Cortex of kidney (tissue), 1 donor: ENCODE measurements at places on chromosomes 7 and 10.

- no peak for DNase-seq
These were observed 56.0 kb upstream of the BTRC start for GRCh38 chr10:101297901-101298486.

DNA sequence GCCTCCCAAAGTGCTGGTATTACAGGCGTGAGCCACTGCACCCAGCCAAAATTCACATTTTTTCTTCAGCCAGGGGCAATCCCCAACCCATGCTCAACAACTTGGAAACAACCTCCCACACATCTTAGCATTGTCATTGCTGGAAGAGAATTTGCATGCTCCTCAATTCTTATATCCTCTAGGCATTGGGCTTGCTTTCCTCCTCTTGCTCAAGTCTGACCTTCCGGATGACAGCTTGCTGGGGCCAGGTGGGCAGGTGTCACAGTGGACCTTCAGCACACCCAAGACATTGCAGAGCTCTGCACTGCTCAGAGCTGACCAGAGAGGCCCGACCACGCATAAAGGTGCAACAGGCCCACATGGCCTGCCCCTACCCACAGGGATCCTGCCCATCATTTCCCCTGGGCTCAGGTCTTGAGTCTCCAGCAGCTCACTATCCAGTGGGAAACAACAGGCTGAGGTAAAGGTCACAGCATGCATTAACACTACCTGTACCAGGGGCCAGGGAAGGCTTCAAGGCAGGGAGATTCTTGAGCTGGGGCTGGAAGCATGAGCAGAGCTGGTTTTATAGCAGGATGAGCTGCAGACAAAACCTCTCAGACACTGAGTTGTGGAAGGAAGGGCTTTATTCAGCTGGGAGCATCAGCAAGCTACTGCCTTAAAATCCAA is 6.8 kb upstream of the GPR15LG start:
- DNase-seq = no peak

- DNase-seq = no peak
These were observed 83.5 kb upstream of the CUX1 start for GRCh38 chr7:101733713-101734475.

GRCh38 chr10:89091496-89091895 is 100.9 kb downstream of the FAS start:
- DNase-seq = no peak

DNA sequence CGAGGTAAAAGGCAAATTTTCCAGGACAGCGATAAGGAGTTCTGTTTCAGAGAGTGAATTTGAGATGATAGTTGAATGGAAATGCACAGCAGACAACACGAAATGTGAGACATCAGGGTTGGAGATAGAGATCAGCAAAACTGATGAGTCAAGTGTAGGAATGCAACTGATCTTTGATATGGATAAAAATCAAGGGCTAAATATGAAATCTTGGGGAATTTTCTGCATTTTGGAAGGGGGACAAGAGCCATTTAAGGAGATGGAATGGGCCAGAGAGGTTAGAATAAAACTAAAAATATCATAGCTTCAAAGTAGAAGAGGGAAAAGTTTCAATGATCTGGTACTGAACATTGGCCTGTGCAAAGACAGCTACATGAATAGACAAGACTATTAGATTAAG is 11.5 kb downstream of the CISD1 start:
- no peak for DNase-seq

GRCh38 chr7:39304178-39304577 is 262.0 kb upstream of the YAE1 start:
- DNase-seq = no peak

- DNase-seq = no peak
These were observed 12.9 kb downstream of the AGK start for GRCh38 chr7:141563956-141564623.

- no peak for DNase-seq
These were observed 252.0 kb downstream of the ELMO1 start for GRCh38 chr7:37196676-37197075.

GRCh38 chr7:29457141-29457561 is 106.5 kb upstream of the PRR15 start:
- no peak for DNase-seq

DNA sequence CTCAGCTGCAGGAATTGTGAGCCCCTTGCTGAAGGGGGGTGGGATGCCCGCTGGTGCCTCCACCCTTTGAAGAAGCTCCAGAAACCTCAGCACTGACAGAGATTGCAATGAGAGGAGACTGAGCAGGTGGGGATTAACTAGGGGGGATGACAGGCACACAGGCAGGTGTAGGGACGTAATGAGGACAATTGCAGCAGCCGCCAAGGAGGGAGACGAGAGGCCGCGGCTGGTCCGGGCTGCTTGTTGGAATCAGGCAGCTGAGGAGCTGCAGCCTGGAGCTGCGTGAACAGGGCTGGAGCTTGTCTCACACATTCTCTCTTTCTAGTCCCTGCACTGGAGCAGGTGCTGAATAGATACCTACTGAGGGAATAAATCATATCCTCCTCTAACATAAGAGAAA is 122.0 kb upstream of the TCERG1L start:
- DNase-seq = no peak

DNA sequence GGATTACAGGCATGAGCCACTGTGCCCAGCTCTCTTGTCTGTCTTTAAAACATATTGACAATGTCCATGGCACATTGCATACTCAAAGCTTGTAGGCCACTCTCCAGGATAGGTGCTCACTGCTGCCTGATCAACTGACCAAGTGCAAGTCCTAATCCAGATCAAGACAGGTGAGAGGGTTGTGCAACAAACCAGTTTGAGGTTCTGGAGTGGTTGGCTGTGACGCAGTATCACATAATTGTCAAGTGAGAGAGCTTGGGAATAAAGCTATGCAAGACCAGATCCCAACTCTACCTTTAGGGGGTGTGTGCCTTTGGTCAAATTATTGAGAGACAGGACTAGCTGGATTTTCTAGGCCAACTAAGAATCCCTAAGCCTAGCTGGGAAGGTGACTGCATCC is 43.0 kb upstream of the OPN4 start:
- DNase-seq = no peak

- no peak for DNase-seq
These were observed 26.5 kb downstream of the DGKB start for GRCh38 chr7:14875941-14876587.

GRCh38 chr10:95246582-95247051 is 44.2 kb downstream of the PDLIM1 start:
- no peak for DNase-seq

DNA sequence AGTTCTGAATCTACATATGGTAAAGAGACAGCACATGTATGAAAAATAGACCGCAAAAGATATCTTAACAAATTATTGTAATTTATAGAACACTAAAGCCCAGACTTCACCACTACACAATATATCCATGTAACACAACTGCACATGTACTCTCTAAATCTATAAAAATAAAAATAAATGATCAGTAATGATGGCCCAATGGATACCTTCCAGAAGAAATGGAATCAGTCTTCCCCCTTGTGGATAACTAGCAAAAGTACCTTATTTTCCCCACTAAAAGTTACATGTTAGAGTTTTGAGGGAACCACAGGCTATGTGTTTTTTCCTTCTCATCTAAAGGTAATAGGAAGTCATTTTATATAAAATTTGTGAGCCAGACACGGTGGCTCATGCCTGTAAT is 25.7 kb downstream of the C7orf25 start:
- DNase-seq = no peak

DNA sequence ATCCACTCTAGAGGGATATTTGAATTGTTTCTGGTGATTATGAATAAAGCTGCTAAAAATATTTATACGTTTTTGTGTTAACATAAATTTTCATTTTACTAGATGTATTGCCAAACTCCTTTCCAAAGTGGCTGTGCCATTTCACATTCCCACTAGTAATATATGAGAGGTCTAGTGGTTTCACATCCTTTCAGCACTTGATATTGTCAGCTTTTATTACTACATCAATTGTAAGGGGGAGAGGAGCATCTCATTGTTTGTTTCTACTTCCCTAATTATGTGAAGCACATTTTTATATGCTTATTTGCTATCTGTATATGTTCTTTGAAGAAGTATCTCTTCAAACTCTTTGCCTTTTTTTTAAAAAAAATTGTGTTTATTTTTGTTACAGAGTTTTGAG is 184.5 kb downstream of the ADK start:
- DNase-seq = no peak

- DNase-seq = no peak
These were observed 162.9 kb downstream of the ARL5B start for GRCh38 chr10:18822156-18822555.

GRCh38 chr10:101797403-101798059 is 14.3 kb upstream of the NPM3 start:
- DNase-seq = no peak

DNA sequence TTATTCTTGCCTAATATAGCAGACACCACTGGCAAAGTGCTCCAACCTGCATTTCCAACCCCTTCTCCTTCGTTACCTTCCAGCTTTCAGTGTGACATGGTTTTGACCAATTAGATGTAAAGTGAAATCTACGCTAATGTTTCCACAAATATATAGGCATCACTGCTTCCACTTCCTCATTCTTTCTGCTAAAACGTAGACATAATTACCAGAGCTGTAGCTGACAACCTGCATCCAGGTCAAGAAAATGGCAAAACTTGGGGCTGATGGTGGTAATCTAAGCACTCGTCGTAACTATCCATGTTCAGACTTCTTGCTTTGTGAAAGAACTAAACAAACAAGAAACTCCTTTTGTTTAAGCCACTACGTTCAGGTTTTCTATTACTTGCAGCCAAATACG is 41.8 kb upstream of the COL1A2 start:
- DNase-seq = no peak

- no peak for DNase-seq
These were observed 75.2 kb downstream of the CDH23 start for GRCh38 chr10:71471957-71472365.

- DNase-seq = no peak
These were observed 74.2 kb downstream of the ZRANB1 start for GRCh38 chr10:125016123-125016522.

- no peak for DNase-seq
These were observed 327.4 kb downstream of the SORCS1 start for GRCh38 chr10:106836933-106837663.
